H54 (cell line): ENCODE measurements at places on chromosomes 5 and 9.

- DNase-seq, result no peak
These were observed 160.1 kb upstream of the DAP start for GRCh38 chr5:10921160-10921559.

GRCh38 chr9:130610862-130611707 lies 31.7 kb downstream of the FUBP3 start:
- DNase-seq, result no peak

- DNase-seq, result no peak
These were observed 86.1 kb downstream of the NTNG2 start for GRCh38 chr9:132247942-132248341.

DNA sequence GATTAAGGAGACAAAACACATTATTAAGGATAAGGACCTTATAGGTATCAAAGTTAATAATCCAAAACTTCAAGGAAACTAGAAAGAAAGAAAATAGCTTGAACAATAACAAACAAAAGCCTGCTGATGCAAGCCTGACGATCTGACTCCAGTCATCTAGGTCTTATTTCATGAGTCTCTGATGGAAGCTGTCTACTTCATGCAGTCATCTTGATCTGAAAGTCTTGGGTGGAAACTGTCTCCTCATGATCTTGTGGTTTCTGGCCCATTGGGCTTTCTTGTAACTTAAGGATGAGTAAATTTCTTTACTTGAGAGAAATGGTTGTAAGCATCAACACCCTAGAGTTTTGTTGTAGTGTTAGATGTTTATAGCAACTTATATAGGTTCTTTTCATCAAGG lies 20.6 kb upstream of the PSIP1 start:
- no peak for DNase-seq

GRCh38 chr5:117235786-117236185 lies 661.2 kb upstream of the SEMA6A start:
- no peak for DNase-seq

DNA sequence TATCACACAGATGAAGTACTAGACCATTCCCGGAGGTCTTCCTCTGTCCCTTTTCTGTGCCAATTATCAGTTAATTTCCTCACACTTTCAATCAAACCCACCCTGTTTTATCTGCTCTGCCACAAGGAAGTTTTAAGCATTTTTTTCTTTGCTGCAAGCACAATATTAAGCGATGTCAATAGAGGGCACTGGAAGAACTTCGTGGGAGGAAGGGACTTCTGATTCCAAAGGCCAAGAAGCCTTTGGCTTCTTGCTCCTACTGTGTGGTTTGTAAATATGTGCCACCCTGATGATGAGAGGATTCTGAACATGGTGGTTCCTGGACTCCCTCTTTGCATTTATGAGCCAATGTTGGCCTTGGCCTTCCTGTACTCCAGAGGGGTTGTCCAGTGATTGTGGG lies 1712.5 kb upstream of the C9orf72 start:
- DNase-seq, result no peak

- DNase-seq, result no peak
These were observed 46.6 kb upstream of the SLC12A2 start for GRCh38 chr5:128036950-128037349.

DNA sequence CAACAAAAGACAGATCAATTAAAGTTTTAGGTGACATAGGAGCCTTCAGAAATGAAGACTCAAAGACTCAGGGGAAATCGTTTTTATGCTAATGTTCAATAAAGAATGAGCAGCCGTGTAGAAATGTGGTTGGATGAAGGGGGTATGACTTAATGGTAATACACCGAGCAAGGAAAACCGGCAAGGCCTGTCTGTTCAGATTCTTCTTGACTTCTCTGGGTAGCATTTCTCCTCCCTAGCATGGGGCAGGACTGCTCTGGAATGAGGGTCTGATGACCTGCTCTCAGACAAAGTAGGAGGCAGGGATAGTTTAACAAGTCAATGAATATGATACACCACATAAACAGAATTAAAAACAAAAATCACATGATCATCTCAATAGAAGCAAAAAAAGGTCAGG lies 487.4 kb downstream of the ZNF608 start:
- DNase-seq, result no peak

DNA sequence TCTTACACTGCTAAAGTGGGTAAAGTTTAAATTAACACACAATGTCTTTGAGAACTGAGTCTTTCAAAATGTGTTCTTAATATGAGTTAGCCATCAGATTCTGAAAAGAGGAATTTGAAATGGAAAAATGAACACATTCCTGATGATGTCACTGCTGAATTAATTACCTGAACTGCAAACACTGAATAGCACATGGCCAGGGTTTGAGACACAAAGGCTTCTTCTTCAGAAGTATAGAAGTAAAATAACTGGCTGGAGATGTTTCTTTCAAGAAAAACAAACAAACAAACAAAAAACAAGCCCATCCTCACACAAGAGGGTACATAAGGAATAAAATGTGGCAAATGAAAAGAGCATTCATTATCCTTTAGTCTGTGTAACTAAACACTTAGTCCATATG lies 7.1 kb downstream of the GLIS3 start:
- DNase-seq, result no peak

DNA sequence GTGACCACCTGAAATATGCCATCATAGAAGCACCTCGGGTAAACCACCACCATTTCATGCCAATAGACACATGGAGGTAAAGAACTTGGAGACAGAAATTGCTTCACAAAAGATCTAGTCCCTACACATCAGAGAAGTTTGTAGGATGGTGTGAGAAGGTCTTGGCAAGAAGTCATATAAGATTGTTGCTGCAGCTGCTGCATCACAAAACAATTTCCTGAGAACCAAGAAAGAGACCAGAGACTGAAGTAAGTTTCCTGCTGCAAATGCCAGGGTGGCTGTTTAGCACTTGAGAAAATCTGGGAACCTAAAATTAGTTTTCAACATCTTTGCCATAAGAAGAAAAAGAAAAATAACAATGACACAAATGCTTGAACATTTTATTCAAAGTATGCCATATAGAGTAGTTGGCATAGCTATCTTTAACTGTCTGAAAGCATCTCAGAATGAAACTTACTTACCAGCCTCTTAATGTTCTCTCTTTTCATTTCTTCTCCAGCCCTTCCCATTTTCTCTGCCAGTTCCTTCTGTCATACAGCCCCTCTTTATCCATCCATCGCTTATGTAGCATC lies 114.3 kb downstream of the KCTD16 start:
- DNase-seq, result no peak

- DNase-seq, result no peak
These were observed 22.8 kb upstream of the DUSP1 start for GRCh38 chr5:172793577-172794488.

- peak; percentile 52 for DNase-seq
These were observed 64.0 kb upstream of the FYB1 start for GRCh38 chr5:39283231-39283818.

DNA sequence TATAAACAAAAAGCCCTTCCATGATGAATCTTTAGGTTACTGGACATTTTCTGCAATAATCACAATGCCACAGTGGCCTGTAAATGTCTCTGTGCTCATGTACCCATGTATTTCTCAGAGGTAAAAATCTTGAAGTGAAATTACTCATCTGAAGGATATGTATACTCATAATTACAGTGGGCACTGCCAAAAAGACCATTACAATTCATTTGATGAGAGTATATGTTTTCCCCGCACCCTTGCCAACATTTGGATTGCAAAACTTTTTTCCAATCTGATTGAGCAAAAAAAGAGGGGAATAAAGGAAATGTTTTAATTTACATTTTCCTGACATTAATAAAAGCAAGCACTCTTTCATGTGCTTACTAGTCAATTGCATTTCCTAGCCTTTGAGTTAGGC lies 110.5 kb downstream of the EPB41L4A start:
- no peak for DNase-seq

GRCh38 chr9:106745457-106745856 lies 117.5 kb upstream of the ZNF462 start:
- DNase-seq, result no peak

DNA sequence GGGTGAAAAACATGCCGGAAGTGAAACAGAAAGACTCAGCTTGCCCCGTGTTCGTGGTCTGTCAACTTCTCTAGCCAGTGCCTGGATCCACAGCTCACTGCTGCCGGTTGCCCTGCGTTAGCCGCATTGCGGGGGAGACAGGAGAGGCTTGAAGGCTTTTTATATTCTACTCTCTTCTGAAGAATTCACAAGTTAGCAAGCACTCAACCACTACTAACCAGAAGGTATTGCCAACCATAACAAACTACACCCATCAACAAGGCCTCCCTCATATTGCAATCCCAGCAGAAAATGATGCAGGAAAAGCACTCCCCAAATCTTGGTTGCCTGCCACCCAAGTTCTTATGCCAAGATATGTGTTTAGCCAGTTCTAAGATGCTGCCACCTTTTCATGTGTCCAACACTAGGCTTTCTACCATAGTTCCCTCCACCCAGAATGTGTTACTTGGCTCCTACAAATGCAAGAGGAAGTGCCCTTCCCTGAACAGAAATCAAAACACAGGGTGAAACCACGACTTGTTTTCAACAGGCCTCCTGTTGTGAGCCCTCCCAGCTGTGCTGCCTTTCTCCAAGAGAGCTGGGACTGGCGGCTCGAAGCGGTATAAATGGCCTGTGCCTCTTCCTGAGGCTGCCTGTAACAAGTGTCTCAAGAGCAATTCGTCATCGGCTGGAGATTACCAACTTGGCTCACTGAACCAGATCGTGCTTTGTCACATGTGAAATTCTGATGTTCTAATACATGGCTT lies 129.0 kb downstream of the SNX18 start:
- DNase-seq, result peak; percentile 49

- DNase-seq, result no peak
These were observed 74.5 kb downstream of the PRELID2 start for GRCh38 chr5:145760660-145761059.

DNA sequence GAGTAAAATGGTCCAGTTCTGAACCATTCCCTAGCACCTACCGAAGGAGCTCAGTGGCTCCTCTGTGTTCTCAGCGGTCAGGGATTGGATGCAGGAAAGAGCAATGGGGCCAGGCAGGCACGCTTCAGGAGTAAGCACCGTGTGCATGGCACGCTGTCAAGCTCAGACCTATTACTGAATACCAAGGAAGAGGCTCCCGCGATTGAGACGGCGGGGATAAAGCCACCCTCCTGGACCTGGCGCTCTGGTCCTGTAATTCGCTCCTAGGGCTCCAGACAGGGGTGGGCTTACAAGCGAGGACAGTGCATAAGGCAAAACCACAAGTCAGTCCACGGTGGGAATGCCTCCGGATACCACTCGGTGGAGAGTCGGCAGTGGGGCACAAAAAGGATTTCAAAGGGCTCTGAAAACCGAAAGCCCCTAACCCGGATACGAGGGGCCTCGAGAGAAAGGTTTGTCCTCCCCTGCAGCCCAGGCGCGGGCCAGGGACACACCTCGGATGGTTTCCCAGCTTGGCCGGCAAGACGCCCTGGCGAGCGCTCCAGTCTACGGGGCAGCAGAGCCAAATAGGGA lies 988 bp downstream of the OXCT1 start:
- no peak for DNase-seq

DNA sequence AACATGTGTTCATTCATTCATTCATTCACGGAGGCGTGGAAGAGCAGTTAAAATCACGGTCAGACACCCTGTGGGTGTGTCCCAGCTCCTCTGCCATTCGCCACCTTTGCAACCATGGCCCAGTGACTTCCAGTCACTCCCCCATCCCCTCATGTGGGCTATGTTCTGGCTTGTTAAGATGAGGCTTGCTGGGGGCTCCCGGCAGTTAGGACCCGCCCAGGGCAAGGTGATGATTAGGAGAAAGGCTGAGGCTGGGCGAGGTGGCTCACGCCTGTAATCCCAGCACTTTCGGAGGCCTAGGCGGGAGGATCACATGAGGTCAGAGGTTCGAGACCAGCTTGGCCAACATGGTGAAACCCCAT lies 24.9 kb upstream of the PTGES start:
- DNase-seq, result no peak

- DNase-seq, result no peak
These were observed 40.5 kb upstream of the SH3PXD2B start for GRCh38 chr5:172494630-172495505.

DNA sequence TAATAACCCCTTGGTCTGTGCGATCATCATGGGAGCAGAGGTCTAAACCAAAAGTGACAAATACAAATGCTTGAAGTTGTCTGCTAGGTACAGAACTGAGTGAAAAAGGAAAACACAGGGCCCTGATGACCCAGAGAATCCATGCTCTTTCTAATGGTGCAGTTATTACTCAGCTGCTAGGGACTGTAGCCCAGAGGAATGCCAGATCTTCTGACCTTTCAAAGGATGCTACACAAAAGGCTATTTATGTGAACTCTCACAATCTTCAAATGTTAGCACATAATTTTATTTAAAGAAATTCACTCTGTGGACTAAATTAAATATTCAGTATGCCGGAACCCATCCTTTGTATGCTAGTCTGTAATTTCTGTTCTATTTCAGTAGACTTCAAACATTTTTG lies 79.9 kb downstream of the PRR16 start:
- DNase-seq, result no peak

- no peak for DNase-seq
These were observed 11.6 kb upstream of the ECM2 start for GRCh38 chr9:92547356-92547755.

DNA sequence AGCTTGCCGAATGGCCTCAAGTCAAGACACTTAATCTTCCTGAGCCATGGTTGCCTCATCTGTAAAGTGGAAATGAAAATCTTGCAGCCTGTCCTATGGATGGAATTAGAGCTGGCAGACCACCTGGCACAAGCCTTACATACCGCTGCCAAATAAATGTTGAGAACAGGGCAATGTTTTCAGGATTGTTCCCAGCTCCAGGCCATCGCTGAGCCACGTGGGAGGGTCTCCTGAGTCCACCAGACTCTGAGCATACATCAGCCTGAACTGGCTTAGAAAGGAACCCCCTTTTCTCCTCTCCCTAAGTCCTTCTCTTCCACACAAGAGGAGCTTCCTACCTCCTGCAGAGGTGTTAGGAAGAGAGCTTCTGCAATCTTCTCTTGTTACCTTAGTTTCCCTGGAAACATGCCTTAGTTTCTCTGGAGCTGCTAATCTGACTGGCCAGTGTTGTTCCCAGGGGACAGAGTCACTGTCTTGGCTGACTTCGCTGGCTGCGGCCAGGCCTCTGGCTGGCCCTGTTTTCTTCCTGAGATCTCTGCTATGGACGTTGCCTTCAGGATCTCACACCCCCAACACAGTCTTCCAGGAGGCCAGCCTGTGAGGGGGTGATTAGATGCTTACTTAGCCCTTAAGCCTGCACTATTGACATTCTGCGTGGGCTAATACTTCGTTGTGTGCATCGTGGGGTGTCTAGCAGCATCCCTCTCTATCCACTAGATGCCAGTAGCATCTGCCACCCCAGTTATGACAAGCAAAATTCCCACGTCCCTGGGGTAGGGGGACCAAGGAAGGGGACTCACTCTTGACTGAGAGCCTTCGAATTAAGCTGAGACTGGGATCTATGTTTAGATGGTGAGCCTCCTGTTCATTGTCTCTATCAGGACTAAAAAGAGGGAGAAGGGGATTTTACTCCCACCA lies 62.2 kb downstream of the BOD1 start:
- no peak for DNase-seq

DNA sequence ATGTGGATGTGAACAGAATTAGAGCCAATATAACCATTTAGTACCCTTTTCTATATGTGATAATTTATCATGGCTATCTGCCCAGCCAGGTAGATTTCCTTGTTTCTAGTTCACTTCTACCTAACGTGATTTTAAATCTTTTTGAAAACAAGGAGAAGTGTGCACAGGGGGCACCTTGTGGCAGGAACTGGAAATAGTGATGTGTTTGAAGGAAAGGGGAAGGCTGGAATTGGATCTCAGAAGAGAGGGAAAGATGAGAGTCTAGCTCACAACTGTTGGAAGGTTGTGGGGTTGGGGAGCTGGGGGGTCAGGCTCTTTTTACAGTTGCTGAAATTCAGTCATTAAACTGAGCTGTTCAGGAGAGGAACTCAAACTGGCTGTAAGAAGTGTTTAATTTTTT lies 219.5 kb downstream of the KCTD16 start:
- no peak for DNase-seq
